ENCODE measurements at places on chromosomes 7 and 10. TPM values are rescaled to one million over a fixed set of nuclear protein-coding genes. Genes with fewer than 3 reads are reported as not detected.

- DNase-seq = peak; percentile 45
Observed at GRCh38 chr7:92641921-92642511, 51.8 kb upstream of the FAM133B start.

Gene ZWINT
- total RNA-seq = 2.7 TPM

DNA sequence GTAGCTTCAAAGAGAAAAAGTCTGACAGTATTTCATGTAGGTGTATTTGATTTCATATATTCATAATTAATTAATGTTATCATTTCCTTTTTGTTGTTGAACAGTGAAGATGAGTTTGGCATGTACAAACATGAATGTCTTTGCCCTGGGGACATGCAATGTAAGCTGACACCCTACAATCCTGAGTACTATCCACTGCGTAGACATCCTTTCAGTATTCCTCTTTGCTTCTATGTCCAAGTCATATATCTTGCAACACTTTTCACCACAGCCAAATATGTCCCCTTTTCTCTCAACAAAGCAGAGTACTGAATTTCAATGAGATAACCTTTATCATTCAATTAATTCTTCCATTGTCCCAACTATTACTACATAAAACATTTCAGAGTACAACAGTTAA is 93.6 kb downstream of the GPR37 start:
- DNase-seq = no peak

- DNase-seq = peak; percentile 22
Observed at GRCh38 chr7:41912426-41912825, 209.5 kb upstream of the INHBA start.

Gene EPO
- total RNA-seq = not detected

DNA sequence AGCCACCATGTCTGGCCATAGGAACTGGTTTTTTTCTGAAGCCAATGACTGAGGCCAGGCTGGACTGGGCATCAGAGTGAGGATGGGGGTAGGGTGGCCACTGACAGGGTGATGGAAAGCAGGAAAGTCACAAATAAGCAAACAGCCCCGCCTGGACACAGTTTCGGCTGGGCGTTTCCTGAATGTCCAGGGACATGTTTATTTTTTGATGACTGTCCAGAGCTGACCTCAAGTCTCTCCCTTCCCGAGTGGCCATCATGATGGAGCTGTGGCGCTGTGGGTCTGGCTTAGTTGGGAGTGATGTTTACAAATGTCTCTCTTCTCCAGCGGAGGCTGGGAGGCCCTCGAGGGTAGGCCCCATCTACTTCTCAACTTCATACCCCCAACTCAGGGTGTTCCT is 37.1 kb upstream of the COMTD1 start:
- no peak for DNase-seq

Gene SRRM3
- 1.3 TPM for total RNA-seq

DNA sequence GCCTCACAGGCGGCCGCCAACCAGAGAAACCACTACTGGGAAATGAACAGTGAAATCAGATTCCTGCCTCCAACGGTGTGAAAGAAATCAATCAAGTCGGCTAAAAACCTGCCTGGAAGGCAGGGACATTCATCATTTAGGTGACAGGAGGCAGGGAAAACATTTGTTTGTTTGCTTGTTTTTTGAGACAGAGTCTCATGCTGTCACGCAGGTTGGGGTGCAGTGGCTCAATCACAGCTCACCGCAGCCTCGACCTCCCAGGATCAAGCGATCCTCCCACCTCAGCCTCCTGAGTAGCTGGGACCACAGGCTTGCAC is 30.5 kb downstream of the AP5Z1 start:
- DNase-seq = no peak

Gene DPYSL4
- total RNA-seq = 4.2 TPM

Gene GPR141
- not detected for total RNA-seq

DNA sequence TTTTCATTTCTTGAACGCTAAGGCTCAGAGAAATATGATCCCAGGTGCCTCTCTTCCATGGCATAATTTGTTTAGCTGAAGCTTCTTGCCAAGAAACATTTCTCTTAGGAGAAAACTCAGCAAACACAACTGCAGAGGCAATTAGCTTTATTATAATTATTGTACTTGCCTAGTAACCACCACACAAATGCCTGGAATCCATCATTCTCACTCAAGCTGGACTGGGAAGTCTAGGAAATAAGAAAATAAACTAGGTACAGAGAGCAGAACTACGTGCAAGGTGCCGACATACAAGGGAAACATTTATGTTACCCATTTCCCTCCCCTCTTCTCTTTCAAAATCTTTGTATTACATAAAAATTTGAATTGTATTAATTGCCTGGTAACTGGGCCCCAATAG is 15.1 kb downstream of the SLC35B4 start:
- DNase-seq = no peak

GRCh38 chr7:22117222-22117621 is 171.5 kb upstream of the CDCA7L start:
- DNase-seq = no peak

Gene ZNF503
- 29.8 TPM for total RNA-seq

Gene OGDHL
- total RNA-seq = under 0.01 TPM

Gene ADRB1
- total RNA-seq = not detected
